Dorsolateral prefrontal cortex (tissue), 122 donors: ENCODE measurements at places on chromosomes 11 and 22.

- DNase-seq, result no peak
These were observed 38.8 kb downstream of the TXN2 start for GRCh38 chr22:36442506-36443197.

- no peak for DNase-seq
These were observed 5.4 kb downstream of the MMP1 start for GRCh38 chr11:102792604-102793003.

- no peak for DNase-seq
These were observed 66.1 kb downstream of the SLC36A4 start for GRCh38 chr11:93131709-93132108.

GRCh38 chr11:86395061-86395551 is 20.4 kb downstream of the CCDC81 start:
- no peak for DNase-seq

DNA sequence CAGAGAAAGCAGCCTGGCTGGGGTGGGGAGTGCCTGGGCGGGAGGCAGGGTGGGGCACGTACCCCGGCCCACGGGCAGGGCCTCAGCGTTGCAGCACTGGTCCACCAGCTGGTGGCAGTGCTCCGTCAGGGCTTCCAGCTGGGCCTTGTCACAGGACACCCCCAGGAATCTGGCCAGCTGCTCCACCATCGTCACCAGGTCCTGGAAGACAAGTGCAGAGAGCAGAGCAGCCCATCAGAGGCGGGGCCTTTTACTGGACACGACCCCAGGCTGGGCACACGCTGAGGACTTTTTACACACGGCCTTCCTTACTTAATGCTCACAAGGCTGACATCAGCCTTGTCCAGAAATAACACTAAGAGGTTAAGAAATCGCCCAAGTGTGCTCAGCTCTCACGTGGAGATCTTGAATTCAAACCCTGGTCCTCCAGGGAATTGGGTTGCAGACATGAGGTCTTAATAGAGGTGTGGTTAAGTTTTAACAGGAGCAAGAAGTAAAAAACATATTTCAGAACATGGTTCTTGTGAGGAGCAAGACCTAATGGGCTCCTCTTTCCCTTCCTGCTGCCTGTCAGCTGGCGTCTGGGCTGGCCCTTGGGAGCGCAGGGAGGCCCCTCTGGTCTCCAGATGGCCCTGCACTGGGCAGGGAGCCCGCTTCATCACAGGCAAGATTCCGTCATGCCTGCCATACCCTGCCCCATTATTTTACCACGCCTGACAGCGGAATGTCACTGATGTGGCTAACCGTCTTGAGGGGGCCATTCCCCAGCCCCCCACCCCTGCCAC is 17.1 kb upstream of the EFCAB6 start:
- no peak for DNase-seq

GRCh38 chr11:83566950-83567349 is 280.8 kb upstream of the CCDC90B start:
- no peak for DNase-seq

DNA sequence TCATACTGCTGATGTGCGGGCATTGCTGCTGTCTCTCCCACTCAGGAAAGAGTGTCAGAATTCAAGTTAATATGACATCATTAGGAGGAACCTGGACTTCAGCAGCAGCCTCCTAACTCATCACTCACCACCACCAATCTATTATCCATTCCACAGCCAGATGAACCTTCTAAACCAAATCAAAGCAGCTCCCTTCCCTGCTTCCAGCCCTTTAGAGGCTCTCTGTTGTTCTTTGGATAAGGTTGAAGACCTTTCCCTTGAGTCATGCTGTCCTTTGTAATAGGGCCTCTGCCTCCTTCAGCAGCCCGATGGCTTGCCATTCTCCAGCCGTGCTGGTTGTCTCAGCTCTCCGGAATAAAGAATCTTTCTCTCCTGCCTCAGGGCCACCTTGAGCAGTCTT is 301.3 kb downstream of the DDX10 start:
- no peak for DNase-seq

GRCh38 chr11:19987331-19987801 is 172.9 kb downstream of the DBX1 start:
- DNase-seq, result no peak

DNA sequence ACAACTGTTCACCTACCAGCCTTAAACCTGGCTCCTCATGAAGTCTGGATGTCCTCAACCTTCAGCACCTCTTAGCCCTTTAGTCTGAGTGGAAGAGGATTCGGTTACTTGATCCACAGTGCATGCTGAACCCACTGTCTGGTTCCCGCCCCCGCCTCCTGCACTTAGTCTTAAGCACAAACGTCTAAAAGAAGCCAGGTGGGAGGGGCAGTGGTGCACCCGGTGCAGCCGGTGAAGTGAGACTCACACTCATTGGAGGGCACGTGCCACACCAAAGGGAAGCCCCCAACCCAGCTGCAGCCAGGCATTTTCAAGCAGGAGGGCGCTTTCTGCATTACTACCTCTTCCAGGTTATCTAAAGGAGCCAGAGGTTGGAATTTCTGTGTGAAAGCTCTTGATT is 146.8 kb downstream of the COMMD9 start:
- DNase-seq, result no peak

DNA sequence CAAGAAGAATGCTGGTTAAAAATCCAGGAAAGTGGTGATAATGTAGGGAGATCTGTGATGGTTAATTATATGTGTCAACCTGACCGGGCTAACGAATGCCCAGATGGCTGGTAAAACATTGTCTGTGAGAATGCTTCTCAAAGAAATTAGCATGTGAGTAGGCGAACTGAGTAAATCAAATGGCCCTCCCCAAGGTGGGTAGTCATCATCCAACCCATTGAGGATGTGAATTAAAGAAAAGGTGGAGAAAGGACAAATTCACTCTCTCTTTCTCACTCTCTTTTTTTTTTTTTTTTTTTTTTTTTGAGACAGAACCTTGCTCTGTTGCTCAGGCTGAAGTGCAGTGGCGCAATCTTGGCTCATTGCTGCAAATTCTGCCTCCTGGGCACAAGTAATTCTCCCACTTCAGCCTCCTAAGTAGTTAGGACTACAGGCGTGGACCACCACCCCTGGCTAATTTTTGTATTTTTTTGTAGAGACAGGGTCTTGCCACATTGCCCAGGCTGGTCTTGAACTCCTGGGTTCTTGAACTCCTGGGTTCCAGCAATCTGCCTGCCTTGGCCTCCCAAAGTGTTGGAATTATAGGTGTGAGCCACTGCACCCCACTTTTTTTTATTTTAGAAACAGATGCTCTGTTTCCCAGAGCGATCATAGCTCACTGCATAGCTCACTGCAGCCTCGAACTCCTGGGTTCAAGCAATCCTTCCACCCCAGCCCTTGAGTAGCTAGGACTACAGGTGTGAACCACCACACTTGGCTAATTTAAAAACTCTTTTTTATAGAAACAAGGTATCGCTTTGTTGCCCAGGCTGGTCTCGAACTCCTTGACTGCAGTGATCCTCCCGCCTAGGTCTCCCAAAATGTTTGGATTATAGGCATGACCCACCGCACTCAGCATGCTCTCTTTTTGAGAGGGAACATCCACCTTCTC is 22.0 kb upstream of the P2RY6 start:
- DNase-seq, result no peak

DNA sequence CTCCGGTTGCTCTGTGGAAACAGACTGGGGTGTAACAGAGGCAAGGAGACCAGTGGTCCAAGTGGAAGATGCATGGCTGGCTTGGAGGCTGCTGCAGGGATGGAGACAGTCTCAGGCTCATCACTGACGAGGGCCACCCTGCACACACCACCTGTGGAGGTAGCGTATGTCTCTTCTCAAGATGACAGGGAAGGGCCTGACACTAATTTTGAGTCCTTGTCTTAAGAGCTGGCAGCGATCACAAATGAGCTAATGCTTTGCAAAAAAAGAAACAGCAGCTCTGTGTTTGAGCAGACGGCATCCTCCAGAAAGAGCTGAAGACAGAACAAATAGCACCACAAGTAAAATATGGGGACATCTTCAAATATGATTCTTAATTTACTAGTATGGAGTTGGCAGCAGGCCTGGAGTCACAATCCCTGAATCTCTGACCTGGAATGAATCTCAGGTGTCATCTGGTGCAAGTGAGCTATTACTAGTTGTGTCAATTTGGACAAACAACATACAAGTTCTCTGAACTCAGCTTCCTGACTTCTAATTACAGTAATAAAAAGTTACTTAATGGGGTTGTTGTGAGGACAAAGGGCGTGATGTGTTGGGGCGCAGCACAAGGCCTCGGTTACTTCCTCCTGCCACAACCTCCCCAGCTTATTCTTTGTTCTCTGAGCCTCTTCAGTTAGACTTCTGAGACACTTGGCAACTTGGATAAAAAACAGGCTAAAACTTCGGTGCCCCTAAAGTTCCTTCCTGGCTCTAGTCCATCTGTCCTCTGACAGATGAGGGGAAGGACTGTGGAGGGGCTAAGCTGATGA is 95.2 kb upstream of the BID start:
- DNase-seq, result no peak

DNA sequence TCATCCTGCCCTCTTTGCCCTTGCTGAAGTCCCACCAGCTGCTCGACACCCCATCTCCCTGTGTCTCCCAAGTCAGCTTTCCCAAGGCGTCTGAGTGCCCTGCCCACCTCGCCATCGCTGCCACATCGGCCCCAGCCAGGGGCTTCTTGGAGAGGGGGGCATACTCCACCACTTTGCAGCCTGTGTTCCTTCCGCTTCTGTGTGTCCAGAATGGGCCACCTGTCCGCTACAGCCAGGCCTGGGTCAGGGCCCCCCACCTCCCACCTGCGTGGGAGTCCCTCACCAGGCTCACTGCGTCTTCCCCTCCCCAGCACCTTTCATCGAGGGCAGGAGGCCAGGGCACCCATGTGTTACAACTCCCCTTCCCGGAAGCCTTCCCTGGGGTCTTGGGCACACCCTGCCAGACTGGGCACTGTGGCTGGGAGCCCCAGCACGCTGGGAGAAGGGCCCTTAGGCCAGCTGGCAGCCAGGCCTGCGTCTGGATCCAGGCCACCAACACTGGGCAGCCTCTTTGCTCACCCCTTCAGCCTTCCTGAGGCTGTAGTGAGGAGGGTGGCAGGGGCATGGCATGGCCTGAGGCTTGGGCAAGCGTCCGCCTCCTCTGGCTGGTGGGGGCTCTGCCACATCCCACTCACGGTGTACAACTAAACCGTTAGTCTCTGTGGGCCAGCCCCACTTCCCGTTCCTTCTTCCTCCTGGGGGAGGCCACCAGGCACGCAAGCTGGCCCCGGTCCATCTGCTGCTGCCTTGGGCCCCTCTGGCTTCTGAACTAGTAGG is 13.4 kb downstream of the CPT1A start:
- no peak for DNase-seq

- no peak for DNase-seq
These were observed 17.1 kb downstream of the OR5B21 start for GRCh38 chr11:58490827-58491226.

- no peak for DNase-seq
These were observed 4.8 kb downstream of the PHLDA2 start for GRCh38 chr11:2924381-2924780.

GRCh38 chr11:33808228-33808828 is 34.0 kb upstream of the FBXO3 start:
- DNase-seq, result peak; percentile 87

- DNase-seq, result peak; percentile 95
These were observed 4.2 kb downstream of the ARHGAP1 start for GRCh38 chr11:46696212-46696558.

- DNase-seq, result no peak
These were observed 3.1 kb downstream of the KCNJ5 start for GRCh38 chr11:128894286-128894681.

DNA sequence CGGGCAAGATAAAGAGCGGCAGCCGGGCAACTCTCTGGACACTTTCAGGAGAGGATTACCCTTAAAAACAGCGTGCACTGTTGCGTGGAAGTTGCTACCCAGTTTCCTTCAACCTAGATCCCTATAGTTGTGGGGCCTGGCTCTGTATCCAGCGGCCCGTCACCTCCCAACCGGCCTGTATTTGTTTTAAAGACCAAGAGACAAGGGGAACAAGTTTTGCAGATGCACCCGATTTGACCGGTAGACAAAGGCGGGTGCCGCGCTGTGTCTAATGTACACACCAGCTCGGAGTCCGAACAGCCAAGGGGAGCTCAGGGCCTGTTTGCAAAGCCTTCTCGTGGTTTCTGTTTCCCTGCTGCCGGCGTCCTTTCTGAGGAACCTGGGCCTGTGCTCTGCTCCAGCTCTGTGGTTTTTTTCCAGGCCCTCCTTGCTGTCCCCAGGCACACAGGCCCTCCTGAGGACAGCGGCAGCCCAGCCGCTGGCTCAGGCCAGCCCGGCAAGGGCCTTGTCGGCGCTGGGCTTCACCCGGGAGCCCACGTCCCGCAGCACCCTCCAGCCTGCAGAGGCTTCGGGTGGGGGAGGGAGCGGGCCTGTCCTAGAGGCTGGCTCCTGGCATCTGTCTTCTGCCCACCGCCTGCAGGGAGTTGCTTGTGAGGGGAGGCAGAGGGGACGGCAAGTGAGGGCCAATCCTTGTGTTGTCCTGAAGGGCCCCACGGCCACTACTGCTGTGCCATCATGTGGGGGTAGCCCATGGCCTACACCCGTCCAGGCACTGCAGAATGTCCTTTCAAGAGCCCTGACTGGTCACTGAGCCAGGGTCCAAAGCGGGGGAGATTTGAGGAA is 1.4 kb downstream of the TBX1 start:
- no peak for DNase-seq

- DNase-seq, result no peak
These were observed 388.8 kb downstream of the LUZP2 start for GRCh38 chr11:24885580-24886173.

- DNase-seq, result no peak
These were observed at the start of gene CD6 for GRCh38 chr11:60971520-60971919. Gene CD6, plus strand, starts transcription at chr11:60971680. Its CDS starts 186 bp downstream, at chr11:60971866.

- DNase-seq, result no peak
These were observed 40.5 kb upstream of the RIC3 start for GRCh38 chr11:8209208-8209807.
